ENCODE measurements at places on chromosomes 7 and 10.

- DNase-seq = no peak
Measured at GRCh38 chr7:124275411-124275810, 242.5 kb upstream of the TMEM229A start.

DNA sequence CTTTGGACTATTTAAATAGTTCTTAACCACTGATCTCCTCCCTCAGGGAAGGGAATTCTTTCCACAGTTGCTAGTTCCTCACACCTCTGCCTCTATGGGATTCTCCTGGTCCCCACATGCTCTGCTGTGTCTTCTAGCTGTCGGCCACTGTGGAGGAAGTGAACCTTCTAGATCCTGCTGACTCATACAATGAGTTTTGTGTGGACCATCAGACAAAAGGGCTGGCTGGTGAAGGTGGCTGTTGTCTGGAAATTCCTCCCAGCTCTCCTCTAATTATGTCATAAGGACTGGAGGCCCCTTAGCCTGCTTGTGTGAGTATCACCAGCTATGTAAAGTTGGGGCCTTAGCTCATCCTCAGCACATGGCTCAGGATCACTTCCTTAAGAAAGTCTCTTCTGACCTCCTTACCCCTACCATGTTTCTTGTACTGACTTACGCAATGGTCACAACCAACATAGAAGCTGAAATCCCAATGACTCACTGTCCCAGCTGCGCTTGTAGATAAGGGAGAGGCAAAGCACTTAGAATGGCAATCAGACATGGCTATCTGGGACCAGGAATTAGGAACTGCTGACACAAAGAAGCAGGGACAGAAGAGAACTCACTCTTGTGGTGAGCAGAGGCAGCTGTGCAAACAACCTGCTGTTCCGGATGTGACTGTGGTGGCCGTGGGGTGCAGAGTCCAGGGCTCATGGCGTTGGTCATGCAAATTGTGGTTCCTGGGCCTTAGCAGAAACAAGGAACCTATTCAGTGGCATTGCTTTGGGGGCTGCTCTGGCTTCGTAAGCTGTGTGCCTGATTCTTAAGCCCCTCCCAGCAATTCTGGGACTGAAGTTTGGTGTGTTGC, 2.5 kb upstream of the MACC1 start:
- DNase-seq = no peak

DNA sequence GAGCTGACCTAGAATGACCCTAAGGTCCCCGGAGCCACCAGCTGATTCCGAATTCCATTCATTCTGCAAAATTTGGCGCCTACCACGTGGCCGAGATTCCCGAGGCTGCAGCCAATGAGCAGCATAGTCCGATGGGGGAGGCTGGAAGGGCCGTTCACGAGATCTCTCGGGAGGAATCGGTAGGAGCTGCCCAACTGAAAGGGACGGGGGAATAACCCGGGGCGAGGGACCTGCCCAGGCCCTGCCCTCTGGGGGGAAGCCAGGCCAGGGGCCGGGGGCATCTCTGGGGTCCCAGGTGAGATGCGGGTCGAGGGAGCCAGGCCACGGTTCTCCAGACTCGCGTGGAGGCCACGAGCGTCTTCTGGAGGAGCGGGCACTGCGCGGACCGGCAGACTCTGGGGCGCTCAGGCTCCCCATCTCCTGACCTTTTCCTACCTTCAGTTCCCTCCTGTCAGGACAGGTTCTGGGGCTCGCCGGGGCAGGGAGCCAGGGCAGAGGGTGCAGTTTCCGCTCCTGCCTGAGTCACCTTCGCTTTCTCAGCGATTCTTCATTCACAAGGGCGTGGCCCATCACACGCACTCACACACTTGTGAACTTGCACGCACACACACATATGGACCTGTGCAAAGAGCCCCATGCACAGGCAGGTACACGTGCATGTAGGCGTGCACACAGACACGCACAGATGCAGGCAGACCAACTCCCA, 173.4 kb downstream of the RNF216 start:
- DNase-seq = no peak

GRCh38 chr7:25750744-25751508, 401.1 kb upstream of the NFE2L3 start:
- no peak for DNase-seq

GRCh38 chr10:30743586-30743985, 114.0 kb upstream of the LYZL2 start:
- DNase-seq = no peak

DNA sequence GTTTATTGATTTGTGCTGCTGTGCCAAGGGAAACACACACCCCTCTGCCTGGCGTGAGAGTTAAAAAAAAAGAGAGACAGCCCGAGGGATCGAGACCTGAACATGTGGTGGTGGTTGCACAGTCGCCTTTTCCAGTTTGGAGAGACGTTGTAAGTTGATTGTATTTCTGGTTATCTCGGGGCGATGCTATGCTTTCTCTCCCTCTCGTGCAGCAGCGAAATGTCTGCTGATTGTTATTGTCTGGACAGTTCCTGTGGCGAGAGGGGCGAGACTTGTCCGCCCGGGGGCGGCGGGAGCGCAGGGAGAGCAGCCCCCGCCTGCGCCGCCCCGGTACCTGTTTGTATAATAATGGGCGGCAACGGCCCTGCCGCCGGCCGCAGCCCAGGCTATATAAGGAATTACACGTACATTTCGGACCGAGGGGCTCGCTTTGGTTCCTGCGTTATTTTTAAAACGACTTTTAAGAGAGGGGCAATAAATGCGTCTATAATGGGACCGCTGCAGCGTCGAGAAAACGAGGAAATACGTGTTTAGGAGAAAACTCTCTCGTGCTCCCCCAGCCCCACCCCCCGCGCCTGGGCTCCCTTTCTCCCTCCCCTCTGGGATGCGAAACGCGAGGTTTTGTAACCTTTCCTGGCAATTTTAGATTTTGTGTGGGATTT, 1.7 kb downstream of the ZEB1 start:
- DNase-seq = peak; percentile 24
